ENCODE measurements at places on chromosomes 6 and 20.
A peak's percentile ranks its signal among the peaks of the same experiment; 100 is the strongest.

DNA sequence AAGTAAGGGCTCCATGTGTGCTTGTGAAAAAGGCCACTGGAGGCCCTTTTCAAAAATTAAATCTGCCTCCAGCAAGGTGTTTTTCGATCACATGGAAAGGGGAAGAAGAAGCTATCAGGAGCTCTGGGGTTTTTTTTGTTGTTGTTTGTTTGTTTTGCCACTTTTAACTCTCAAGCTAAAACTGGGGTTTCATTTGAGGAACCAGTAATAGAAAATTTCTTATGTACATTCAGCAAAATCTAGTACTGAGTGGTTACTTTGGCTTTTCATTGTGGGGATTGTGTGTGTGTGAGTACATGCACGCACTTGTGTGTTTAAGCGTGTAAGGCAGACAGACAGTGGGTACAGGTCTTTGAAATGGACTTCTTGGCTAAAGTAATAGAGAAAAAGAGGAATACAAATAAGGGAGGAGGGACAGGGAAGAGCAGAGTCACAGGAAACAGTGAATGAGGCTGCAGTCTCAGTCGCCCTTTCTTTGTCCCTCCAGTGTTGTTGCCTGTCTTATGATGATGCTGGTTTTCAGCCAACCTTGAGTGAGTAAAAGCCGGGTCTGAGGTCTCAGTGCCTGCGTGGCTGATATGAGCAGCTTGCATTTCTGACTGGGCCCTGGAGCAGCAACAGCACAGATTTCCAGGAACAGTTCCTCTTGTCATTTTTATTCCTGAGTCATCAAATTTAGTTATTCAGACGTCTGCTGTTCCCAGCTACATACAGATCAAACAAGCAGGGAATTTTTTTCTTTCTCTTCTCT is 26.2 kb downstream of the SLC16A10 start:
- DNase-seq = no peak

GRCh38 chr6:167898673-167899311 is 72.1 kb downstream of the AFDN start:
- no peak for DNase-seq

- DNase-seq = peak; percentile 39
Observed at GRCh38 chr6:37819802-37820717, 533 bp downstream of the ZFAND3 start.

DNA sequence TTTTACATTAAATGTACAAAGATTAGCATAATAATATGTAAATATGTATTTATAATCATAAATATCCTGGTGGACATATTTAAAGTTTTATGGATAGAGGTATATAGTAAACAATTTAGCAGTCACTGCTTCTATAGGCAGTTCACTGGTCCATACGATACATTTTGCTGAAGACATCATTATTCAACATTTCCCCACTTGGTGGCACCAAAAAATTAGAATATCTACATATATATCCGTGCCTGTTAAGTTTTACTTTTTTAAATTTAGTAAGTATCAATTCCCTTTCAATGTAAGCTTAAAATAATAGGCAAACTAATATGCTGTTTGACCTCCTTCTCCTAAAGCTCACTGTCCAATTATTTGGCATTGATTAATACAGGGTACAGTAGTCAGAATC is 64.2 kb downstream of the LMBRD1 start:
- DNase-seq = no peak

DNA sequence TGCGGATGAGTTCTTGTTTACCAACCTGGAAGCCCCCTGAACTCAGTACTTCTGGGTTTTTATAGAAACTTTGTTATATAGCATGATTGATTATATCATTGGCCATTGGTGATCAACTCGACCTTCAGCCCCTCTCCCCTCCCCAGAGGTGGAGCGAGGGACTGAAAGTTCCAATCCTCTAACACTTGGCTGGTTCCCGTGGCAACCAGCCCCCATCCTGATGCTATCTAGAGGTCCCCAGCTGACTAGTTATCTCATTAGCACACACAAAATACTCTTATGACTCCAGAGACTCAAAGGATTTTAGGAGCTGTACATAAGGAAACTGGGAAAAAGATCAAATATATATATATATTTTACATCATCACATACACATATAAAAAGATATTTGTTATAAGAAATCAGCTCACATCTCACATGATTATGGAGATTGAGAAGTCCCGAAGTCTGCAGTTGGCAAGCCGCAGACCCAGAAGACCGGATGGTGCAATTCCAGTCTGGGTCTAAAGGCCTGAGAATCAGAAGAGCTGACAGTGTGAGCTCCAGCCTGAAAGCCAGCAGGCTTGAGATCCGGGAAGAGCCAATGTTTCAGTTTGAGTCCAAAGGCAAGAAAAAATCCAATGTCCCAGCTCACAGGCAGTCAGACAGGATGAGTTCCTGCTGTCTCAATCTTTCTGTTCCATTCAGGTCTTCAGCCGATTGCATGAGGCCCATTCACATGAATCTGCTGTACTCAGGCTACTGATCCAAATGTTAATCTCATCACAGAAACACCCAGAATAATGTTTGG is 179.3 kb upstream of the DTNBP1 start:
- no peak for DNase-seq

- DNase-seq = no peak
Observed at GRCh38 chr6:53598265-53598907, 53.5 kb upstream of the GCLC start.

- peak; percentile 28 for DNase-seq
Observed at GRCh38 chr6:106608080-106608668, 21.1 kb downstream of the RTN4IP1 start.

- no peak for DNase-seq
Observed at GRCh38 chr20:13278812-13279570, 57.9 kb downstream of the ISM1 start.

- DNase-seq = no peak
Observed at GRCh38 chr20:46826343-46826984, 68.2 kb upstream of the EYA2 start.

DNA sequence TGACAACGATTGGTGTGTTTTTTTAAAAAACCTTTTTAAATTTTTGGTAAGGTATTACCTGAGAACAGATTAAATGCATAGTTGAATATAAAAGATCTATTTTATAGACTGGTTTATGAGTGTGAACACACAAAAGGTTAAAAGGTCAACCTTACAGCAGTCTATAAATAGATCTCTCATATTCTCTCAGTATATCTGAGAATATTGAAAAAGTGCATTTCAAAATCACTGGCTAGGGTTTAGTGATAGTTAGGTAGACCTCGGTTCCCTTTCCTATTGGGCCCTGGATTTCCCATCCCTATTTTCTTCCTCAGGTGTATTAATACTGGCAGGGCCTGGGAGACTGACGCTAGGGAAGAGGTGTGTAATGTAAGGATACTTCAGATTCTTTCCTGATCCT is 723 bp upstream of the ZNF451 start:
- DNase-seq = no peak

DNA sequence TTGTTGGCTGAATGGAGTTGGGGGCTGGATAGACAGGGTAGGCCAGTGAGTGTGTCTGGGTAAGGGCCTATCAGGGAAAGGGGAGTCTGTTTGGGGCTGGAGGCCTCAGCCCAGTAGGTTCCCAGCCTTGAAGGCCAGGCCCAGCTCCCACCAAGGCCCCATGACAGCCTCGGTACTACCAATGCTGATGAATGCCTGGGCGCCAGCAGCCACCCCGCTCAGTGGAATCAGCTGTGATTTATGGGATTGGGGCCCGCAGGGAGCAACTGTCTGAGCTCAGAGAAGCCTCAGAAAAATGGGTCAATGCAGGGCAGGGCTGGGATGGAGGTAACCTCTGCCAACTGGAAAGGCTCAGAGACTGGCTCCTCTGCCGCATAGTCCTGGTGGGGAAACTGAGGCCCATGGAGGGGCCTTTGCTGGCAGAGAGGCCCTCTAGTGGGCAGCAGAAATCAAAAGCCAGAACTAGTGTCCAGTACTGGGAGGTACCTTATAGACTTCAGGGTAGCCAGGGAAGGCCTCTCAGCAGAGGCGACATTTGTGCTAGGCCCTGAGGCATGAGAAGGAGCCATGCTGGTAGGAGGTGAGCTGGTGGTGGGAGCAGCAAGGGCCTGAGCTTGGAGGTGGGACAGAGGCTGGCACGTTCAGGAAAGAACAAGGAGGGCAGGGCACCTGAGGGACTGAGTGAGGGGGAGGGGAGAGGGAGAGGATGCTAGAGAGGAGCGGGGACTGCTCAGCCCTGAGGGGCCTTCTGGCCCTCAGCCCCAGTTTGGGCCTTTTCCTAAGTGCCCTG is 36.4 kb downstream of the DLGAP4 start:
- no peak for DNase-seq

- no peak for DNase-seq
Observed at GRCh38 chr20:55936209-55936595, 69.1 kb downstream of the CBLN4 start.

GRCh38 chr6:38852215-38852614 is 137.1 kb downstream of the DNAH8 start:
- no peak for DNase-seq

DNA sequence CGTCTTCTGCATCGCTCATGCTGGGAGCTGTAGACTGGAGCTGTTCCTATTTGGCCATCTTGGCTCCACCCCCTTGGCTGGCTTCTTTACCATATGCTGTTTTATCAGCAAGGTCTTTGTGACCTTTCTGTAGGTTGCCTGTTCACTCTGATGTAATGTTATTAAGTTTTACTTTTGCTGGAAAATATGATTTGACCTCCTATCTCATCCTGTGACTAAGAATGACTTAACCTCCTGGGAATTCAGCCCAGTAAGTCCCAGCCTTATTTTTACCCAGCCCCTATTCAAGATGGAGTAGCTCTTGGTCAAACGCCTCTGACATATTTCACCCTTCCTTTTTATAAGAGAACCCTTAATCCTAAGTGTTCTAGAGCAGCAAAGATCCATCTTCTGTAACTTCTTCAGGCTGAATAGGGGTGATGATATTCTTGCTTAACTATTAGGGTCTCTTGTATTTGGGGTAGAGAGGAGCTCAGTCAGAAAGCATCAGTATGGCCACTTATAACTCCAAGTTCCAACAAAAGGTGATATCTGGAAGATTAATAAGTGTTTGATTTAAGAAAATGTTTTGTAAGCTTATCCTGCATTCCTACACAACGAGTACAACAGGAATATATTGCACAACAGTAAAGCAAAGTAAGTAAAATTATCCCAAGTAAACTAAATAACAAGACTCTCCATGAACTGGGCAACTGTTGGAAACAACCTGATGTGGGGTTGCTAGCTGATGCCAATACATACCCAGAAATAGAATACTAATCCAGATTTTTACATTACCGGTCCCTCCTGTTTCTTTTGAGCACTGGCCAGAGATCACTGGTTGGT is 23.1 kb upstream of the HMGN3 start:
- DNase-seq = no peak

GRCh38 chr6:116580198-116580597 is 8.9 kb downstream of the RWDD1 start:
- DNase-seq = no peak

DNA sequence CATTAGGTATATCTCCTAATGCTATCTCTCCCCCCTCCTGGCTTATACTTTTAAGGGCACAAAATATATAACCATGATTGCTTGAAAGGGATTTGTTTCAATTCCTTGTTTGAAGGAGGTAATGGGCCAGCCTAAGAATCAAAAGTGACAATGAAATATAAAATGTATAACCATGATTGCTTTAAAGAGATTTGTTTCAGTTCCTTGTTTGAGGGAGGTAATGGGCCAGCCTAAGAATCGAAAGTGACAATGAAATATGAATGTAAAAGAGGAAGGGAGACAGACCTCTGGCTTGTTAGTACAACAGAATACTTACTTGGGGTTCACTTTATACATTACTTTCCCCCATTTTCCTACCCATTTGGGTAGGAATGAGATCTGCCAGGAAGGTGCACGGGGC is 55.5 kb downstream of the FOXC1 start:
- no peak for DNase-seq

GRCh38 chr20:3068075-3068474 is 3.3 kb upstream of the OXT start:
- no peak for DNase-seq

GRCh38 chr20:61117725-61118124 is 134.3 kb upstream of the CDH4 start:
- no peak for DNase-seq

DNA sequence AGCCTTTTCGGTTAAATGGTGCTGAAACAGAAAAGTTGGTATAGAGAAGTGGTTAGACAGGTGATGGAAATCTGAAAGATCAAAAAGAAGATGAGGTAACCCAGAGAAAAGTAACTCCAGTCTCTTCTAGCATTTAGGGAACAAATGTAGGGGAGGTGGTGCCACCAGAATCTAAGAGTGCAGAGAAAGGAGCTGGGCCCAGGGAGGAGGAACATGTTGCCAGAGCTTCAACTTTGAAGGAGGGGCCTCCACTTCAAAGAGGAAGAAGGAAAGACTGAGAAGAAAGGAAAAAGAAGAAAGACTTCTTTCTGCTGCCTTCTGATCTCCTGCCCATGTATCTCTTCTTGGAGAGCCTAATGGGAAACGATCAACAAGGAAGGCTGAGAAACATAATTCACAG is 23.5 kb upstream of the ATRN start:
- no peak for DNase-seq

GRCh38 chr6:48917233-48917632 is 545.8 kb downstream of the MMUT start:
- DNase-seq = no peak

DNA sequence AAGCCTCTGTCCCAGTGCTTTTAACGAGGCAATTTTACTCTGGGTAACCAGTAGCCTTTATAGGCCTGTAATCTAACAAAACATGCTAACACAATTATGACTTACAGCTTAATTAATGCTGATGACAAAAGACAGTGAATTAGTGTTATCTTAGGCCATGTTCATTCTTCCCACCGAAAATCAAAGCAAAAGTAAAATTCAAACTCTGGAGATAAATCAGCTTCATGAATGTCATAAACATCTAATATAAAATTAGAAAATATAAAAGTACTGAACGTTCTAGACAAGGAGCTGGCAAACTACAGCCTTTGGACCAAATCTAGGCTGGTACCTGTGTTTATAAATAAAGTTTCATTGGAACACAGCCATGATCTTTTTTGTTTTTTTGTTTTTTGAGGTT is 18.6 kb upstream of the COL21A1 start:
- no peak for DNase-seq

GRCh38 chr6:14212020-14212419 is 94.4 kb downstream of the CD83 start:
- no peak for DNase-seq

GRCh38 chr6:128482642-128483041 is 37.8 kb downstream of the PTPRK start:
- no peak for DNase-seq

GRCh38 chr6:147625946-147626345 is 117.5 kb downstream of the SAMD5 start:
- DNase-seq = no peak

DNA sequence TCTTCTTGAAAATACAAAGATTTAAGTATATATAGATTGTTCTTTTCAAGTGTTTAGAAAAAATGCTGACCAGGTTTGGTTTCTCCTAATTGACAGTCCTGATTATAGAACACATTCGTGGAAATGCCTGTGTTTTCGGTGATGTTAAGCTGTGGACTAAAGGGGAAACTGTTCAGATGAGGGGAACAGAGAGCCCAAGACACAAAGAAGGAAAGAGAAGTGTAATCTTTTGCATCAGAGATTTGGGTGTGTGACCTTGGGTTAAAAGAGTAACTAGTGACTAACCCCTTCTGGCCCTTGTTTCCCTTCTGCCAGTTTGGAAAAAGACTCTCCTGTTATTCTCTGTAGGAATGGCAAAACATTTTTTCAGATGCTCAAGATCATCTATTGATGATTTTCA is 331.3 kb downstream of the RIMS1 start:
- no peak for DNase-seq

GRCh38 chr6:16969699-16970655 is 131.9 kb upstream of the STMND1 start:
- DNase-seq = no peak

- no peak for DNase-seq
Observed at GRCh38 chr6:68976260-68976659, 341.2 kb downstream of the ADGRB3 start.

- no peak for DNase-seq
Observed at GRCh38 chr6:84033523-84034451, at the start of gene MRAP2. MRAP2 (plus strand) TSS chr6:84033772; CDS start chr6:84055319, 21,547 bp downstream.
